HCEC 1CT (cell line): ENCODE measurements at places on chromosomes 5 and 9.

DNA sequence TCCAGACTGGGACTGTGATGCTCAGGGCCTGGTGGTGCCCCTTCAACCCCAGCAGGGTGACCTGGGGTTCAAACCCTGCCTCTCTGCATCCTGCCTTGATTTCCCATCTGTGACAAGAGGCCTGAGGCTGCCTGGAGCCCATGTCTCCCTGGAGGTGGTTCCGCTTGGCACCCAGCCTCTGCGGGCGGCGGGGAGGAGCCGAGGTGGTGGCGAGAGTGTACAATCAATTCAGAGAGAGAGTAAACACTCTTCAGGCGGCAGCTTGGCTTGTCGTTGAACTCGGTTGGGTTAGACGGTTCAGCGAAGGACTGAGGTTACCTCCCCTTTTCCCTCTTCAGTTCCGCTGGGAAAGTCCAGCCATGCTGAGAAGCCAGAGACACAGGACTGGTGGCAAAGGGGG is 39.3 kb downstream of the NTNG2 start:
- no peak for DNase-seq

DNA sequence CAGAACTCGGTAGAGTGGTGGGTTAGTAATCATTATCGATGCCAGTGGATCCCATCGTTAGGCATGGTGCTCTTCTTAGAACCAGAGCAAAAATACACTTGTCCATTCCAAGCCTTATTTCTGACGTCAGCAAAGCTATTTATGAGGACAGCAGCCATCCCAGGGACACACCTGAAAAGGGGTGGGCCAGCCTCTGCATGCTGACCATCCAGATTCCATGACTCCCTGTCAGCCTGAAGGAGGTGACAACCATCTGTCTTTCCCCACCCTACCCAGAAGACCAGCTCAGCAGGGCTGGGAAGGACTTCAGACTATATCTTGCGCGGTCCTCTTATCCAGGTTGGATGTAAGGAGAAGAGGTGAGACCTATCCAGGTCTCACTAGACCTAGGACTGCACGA is 5.7 kb upstream of the NIPAL4 start:
- DNase-seq = no peak

GRCh38 chr9:4038182-4038723 is 261.6 kb downstream of the GLIS3 start:
- DNase-seq = no peak

DNA sequence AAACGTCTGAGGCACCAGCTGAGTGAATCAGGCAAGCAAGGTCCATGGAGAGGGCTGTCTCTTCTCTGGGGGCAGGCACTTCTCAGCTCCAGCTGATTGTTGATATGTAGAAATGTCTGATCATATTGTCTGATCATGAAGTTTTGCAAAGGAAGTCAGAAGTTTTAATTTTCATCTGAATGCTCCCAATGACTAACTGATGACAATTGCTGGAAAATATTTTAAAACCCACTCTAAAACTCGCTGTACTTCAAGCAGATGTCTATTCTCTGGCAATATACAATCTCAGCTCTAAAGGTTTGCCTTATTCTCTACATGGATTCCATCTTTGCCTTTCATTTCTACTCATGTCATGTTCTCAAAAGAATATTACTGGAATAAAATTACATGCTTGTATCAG is 12.7 kb downstream of the PLK2 start:
- DNase-seq = peak; percentile 60

- no peak for DNase-seq
Observed at GRCh38 chr9:97459326-97459725, 42.1 kb upstream of the TMOD1 start.

DNA sequence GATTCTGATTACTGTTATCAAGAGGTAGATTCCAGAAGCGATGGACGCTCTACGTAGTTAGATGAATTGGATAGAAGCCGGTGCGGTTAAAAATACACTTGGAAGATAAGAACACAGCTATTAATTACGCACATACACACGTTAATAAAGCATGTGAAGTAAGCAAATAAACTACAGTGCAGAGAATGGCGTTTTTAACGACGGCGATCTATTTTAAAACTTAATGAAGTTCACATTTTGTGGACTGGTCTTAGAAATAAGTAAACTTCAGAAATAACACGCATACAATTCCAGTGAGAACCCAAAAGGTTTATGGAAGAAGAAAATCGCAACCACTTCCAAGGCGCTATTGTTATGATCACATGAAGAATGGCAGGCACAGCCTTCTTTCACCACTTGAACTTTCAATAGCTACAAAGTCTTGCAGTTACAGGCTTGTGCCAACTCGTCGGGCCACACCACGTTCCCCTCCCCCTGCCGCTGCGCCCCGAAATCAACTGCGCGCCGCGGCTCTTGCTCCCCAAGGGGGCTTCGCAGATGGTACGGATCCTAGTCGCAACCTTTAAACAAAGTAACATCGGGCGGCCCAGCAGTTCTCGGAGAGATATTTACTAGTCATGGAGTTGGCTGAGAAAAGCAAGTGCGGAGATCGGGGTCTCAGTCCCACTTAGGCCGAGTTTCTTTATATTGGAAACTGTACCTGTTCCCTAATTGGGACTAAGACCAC is 866 bp upstream of the SEMA6A start:
- DNase-seq = peak; percentile 19
